ENCODE measurements at places on chromosomes 4 and X.

- no peak for DNase-seq
These were observed 7.6 kb upstream of the KLHL2 start for GRCh38 chr4:165199722-165200121.

GRCh38 chrX:24395775-24396174 lies 35.3 kb downstream of the SUPT20HL1 start:
- peak; percentile 26 for DNase-seq

GRCh38 chr4:85268961-85269360 lies 206.0 kb upstream of the ARHGAP24 start:
- no peak for DNase-seq

DNA sequence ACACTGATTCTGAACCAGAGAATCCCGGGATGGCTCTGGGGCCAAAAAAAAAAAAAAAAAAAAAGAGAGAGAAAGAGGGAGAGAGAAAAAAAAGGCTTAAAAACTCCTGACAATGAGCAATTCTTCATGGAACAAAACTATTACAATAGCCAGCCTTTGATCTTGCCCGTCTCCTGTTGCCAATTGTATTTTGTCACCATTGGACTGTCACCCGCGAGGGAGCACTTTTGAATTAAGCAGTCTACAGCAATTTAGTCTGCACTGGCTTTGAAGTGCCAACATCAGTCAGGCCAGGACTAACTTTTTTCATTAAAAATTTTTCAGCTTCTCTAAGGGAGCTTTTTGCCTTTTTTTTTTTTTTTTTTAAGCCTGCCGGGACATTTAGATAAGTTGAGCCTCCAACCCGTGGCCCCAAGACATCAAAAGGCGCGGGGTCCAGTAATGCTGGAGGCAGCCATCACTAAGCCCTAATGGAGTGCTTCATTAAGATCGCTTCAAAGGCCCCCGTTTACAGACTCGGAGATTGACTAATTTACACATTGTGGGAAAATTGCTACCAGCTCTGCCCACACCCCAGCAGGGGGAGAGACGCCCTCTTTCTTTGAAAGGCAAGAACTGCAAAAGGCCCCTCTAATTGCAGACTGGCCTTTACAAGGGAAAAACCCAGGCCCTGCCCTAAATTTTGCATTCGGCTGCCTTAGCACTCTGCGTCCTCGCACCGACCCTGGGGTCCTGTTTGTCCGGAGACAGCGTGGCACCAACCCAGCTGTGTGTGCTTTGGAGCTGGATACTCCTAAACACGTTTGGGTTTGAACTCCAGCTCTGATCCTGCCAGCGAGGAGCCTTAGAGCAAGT lies 98.1 kb upstream of the MSX1 start:
- DNase-seq = no peak

DNA sequence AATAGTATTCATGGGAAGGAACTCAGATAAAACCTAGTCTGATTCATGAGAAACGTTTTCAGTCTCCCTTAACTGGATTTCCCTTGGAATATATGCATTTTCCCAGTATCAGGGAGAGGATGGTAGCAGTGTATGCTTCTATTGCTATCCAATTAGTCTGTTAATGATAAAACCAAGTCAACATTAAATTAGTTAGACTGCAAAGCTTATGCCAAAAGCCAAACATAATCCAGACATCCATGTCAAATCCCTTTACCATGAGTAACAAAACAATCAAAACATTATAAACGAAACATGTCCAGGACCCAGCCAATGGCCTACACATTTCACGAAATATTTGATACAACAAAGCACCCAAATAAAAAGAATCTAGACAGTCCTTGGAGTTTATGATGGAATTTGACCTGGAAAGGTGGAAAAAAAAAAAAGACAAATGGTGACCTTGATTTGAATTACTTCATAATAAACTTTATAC lies 34.5 kb upstream of the VEGFD start:
- DNase-seq = no peak

DNA sequence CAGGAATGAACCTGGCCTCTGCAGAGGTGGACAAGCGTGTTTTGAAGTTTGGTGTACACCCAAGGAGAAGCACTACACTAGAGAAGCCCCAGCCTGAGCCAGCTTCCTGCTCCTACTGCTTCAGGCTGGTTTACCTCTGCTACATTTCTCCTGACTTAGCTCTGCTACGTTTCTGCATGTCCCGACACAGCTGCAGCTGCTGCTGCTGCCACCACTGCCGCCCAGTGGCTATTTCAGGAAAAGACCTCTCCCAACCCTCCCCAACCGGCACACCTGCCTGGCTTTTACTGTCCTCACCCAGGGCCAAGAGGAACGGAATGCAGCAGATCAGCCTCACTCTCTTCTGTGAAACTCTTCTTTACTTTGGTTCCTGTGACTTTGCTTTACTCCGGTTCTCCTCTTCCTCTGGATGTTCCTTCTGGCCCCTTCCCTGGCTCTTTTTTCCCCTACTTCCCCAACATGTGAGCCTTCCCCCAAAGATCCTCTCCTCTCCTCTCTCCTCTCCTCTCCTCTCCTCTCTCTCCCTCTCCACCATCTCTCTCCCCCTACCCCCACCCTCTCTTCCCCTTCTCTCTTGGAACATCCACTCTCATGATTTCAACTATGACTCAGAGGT lies 3.1 kb upstream of the P2RY4 start:
- no peak for DNase-seq

GRCh38 chr4:11814758-11815157 lies 386.1 kb upstream of the HS3ST1 start:
- no peak for DNase-seq

GRCh38 chr4:19151684-19152083 lies 1100.0 kb upstream of the SLIT2 start:
- no peak for DNase-seq

GRCh38 chr4:185395238-185395955 lies at the start of gene LRP2BP:
TSS of gene LRP2BP (minus strand) at chr4:185395924. CDS start at chr4:185378186, 17,738 bp downstream.
- DNase-seq = no peak

DNA sequence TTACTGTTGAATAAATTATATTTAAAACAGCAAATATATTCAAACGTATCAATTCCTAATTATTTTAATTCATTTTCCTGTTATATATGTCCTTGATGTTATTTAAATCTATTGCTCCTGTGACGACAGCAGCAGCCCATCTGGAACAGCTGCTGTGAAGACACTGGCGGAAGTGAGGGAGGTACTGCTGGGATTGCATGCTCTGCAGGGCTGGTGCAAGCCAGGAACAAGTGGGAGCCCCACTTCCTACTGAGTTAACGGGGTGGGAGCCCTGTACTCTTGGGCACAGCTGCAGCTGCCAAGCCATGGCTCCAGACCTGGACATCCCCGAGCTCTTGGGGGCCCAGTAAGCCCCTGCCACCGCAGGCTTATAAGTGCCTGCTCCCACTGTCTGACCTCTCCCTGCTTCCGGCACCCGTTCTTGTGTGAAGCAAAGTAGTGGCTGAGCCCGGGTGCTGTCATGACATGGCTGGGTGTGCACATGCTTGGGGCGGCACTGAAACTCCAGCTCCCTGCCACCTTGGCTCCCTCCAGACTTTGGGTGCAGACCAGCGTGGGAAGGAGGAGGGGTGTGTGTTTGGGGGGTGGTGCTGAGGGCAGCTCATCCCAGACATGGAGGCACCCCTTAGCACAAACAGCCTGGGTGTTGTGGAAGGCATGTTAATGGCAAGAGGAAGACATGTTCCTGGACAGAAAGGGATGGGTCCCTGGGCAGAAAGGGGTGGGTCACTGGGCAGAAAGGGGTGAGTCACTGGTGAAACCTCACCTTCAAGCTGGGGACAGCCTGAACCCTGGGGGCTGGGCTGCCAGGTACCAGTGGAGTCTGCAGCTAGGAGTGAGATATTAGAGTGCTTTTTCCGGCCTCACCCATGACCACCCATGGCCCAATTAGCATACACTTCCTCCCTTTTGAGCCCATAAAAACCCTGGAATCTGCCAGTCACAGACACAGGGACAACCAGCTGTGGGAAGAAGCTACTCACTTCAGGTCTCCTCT lies 1981.3 kb upstream of the IGFBP7 start:
- DNase-seq = no peak

- DNase-seq = no peak
These were observed 1.4 kb upstream of the IRS4 start for GRCh38 chrX:108737754-108738153.

DNA sequence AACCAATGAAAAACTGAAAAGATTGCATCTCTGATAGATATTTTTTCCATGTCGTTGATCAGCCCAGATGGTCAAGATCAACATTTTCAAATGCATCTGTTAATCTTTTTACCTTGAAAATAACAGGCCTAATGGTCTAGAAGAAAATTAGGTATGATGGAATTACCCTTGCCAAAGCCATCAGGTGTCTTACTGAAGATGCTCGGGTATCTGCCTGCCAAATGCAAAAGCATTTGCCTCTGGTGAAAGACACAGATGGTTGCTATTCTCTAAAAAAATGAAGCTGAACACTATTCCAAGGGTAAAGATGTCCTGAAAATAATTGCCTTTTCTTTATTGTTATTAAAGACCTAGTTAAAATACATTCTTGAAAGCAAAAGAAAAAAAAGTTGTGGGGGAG lies 126.0 kb downstream of the FNIP2 start:
- DNase-seq = no peak

Measured in activated CD4-positive, alpha-beta T cell treated with anti-CD3 and anti-CD28 coated beads for 4 hours (primary cell).